ENCODE measurements at places on chromosomes 4 and X. TPM values are rescaled to one million over a fixed set of nuclear protein-coding genes. Genes with fewer than 3 reads are reported as not detected.

The NKAP gene
- total RNA-seq = 2.5 TPM

The FAT1 gene
- total RNA-seq = 519 TPM

The P2RY4 gene
- not detected for total RNA-seq

The ADGRG2 gene
- total RNA-seq = under 0.01 TPM

The PPEF2 gene
- not detected for total RNA-seq

The CLIC2 gene
- total RNA-seq = under 0.01 TPM

The RTL5 gene
- total RNA-seq = 0.90 TPM

The FOXP3 gene
- total RNA-seq = not detected

The REPS2 gene
- 0.18 TPM for total RNA-seq

The UGT2B17 gene
- not detected for total RNA-seq

The ADGRL3 gene
- 2.5 TPM for total RNA-seq

The PPP2R2C gene
- not detected for total RNA-seq

The CD38 gene
- not detected for total RNA-seq

The TAF1 gene
- total RNA-seq = 36.1 TPM

The FHDC1 gene
- total RNA-seq = under 0.01 TPM

The ARL9 gene
- 0.28 TPM for total RNA-seq

The HEPH gene
- total RNA-seq = 23.5 TPM

The BBS12 gene
- total RNA-seq = 5.9 TPM

The NLRP2B gene
- not detected for total RNA-seq

The TBC1D9 gene
- total RNA-seq = 16.9 TPM

The SYAP1 gene
- 55.0 TPM for total RNA-seq

The RPS6KA6 gene
- total RNA-seq = 6.8 TPM

The CLCN4 gene
- total RNA-seq = 4.5 TPM

The TRIM61 gene
- total RNA-seq = 4.7 TPM

The MAGEC1 gene
- total RNA-seq = not detected

The GAB1 gene
- 8.9 TPM for total RNA-seq

The FAM184B gene
- total RNA-seq = 0.18 TPM
